HFF-Myc (cell line): ENCODE measurements at places on chromosomes 12 and 14.

- no peak for DNase-seq
Observed at GRCh38 chr14:99803803-99804202, 10.6 kb downstream of the EML1 start.

DNA sequence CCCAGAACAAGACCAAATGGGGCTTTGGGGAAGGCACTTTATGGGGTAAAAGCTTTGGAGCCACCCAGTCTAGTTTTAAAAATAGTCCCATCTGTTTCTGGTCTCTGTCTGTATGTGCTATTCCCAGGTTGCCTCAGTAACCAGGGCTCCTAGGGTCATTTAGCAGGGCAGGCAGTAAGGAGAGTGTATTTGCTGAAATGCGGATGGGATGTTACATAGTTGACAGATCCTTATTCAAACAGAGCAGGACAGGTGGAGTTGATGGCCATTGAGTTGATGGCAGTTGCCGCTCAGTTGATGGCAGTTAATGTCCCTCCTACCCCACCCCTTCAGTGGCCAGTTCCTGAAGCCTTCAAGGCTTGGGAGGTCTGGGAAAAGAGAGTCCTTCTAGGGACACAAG lies 4.6 kb downstream of the ZC3H10 start:
- DNase-seq = no peak

DNA sequence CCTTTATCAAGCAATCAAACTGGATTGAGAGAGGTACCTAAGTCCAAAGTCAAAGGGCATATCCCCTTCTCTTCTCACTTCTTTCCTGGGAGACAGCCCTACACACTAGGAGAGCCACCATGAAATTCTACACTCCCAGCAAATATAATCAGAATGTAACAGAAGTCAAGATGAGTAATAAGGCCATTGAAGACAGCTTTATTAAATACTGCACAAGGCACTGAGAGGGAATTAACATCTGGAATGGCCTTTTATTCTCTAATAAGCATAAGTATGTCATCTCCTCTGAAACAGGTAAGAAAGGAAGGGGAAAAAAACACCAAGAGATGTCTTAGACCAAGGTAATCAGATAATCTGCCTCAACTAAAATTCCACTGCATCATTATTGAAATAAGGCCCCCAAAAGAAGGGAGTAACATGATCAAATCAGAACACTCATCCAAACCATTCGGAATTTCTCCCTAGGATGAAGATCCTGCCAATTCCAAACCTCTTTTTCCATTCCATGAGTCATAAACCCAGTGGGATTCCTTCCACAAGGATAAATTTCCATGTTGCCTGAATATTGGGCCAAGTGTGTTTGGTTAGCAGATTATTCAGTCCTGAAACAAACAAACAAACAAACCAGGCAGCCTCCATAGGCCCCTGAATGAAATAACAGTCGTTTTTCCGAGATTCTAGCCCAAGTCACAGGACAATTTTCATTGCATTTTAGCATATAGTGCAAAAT lies 19.9 kb downstream of the SLC35F4 start:
- DNase-seq = peak; percentile 25

DNA sequence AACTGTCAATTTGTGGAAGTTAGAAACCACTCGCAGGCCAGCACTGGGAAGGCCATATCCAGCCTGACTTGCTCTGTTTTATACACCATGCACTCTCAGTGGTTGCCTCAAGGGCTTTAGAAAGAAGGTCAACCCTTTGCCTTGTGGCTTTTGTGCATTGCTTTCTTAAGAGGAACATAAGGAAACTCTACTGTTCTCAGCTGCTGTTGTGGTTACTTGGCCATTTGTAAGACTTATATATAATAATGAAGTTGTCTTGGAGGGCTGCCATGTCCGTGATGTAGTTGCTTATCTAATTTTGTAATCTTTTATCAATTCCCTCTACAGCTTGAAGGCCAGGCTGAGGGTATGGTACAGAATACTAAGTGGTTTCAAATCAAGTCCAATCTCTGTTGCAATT lies 637.8 kb downstream of the DIO2 start:
- no peak for DNase-seq

GRCh38 chr12:123917337-123917850 lies 55.2 kb downstream of the CCDC92 start:
- DNase-seq = no peak

DNA sequence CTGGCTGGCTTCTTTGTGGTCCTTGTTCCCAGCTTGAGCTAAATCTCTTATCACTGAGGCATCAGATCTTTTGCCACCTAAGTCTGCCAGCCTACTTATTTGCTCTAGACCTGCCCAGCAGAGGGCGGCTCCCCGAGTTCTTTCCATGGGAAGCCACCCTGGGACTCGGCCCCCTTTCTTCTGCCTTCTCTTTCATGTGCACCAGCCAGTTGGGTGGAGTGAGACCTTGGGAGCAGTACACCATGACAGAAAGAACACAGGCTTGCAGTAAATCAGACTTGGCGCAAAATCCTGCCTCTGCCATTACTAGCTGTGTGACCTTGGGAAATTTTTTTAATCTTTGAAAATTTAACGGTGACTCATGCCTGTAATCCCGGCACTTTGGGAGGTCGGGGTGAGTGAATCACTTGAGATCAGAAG lies 7.4 kb downstream of the SMAGP start:
- DNase-seq = no peak

DNA sequence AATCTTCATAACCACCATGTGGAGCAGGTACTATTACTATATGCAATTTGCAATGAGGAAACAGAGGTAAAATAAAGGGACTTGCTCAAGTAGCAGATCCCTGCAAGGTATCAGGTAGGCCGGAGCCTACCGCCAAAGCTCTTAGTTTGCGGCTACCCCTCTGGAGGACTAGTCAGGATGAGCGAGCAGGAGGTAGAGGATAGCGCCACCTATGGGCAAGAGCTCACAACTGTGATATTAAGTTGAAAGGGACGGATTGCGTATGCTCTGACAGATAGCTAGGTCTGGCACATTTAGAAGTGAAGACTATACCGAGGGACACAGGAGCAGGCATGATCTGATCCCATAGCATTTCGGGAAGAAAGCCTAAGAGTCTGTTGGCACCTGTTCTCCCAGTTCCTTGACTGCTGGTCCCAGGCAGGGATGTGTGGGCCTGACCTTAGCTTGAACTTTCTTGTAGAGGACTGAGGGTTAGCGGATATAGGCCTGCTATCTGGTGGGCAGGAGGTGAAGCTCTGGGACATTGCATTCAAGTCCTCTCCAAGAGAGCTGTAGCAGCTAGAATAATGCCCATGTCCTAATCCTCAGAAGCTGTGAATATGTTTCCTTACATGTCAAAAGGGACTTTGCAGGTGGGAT lies 48.0 kb downstream of the SLC17A8 start:
- DNase-seq = peak; percentile 41

DNA sequence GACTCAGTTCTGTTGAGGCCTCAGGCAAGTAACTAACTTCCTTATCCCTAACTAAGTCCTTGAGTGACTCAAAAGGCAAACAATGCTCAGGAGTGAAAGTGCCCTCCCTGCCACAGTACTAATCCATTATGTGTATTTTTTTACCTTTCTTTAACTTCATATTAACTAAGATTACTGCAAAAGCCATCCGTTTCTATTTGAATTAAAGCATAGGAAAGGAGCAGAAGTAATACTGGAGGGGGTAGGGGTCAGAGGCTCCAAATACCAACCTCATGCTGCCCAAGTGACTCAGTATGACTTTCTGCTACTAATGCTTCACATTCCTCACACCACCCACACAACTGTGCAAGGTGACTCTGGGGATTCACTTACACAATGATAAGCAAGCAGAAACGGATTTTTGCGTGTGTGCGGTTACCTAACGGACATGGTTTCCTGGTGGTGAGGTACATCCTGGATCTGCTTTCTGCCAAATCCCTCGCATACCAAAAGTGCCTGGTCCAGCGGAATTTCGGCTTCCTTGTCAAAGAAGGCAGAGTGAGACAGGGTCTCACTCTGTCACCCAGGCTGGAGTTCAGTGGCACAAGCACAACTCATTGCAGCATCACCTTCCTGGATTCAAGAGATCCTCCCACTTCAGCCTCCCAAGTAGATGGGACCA lies 25.1 kb downstream of the MOK start:
- DNase-seq = peak; percentile 82
